ENCODE measurements at places on chromosomes 5 and 9.
A peak's percentile ranks its signal among the peaks of the same experiment; 100 is the strongest.

GRCh38 chr9:30925635-30926034 lies 1458.8 kb upstream of the ACO1 start:
- DNase-seq = no peak

DNA sequence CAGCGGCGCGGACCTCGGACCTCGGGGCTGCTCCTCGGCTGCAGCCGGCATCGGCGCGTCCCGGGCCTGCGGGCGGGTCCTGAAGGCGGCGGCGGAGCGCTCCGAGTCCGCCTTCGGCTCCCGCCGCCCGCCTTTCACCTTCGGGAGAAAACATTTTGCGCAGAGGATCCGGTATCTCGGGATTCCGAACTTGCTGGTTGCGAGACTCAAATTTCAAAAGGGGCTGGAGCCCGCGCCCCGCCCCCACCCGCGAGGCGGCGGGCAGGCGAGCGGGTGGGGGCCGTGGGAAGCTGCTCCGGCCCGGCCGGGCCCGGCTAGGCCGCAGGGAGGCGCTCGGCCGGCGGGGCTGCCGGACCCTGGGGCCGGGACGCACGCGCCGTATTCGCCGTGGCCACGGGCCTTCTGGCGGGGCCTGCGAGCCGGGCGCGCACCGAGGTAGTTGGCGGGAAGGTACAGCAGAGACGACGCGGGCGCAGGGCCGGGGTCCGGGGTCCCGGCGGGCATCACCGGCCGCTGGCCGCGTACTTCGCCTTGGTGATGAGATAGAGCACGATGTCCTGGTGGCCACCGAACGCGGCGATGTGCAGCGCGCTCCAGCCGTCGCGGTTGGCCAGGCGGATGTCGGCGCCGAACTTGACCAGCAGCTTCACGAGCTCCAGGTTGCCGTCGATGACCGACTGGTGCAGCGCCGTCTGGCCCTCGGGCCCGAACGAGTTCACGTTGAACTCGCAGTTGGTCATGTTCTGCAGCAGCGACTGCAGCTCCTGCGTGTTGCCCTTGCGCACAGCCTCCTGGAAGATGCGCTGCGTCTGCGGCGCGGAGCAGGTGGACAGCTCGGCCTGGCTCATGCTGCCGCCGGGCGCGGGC lies 757 bp downstream of the NRARP start:
- no peak for DNase-seq

DNA sequence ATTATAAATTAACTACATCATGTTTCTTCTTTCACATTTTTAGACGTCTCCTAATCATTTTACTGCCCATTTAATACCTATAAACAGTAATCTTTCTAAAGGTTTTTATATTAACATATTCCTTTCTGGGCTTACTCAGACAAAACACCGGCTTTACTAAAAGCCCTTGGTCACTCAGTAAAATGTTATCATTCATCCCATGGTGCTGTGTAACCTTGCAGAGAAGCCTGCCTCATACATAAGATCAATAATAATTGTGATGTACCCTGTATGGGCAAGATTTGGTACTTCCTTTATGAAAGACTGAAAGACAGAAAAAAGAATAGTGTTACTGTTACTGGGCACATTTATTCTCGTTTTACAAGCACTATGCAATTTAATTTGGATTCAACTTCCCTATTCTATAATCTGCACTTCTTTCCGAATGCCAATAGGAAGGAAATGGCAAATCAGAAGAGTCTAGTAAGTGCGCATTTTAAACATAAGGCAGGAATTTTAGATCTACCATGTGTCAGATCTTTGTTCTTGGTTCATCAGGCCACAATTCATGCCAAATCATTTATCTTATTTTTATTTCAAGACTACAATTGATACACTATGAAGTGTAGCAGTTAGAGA lies 522.2 kb downstream of the CSNK1G3 start:
- DNase-seq = no peak

DNA sequence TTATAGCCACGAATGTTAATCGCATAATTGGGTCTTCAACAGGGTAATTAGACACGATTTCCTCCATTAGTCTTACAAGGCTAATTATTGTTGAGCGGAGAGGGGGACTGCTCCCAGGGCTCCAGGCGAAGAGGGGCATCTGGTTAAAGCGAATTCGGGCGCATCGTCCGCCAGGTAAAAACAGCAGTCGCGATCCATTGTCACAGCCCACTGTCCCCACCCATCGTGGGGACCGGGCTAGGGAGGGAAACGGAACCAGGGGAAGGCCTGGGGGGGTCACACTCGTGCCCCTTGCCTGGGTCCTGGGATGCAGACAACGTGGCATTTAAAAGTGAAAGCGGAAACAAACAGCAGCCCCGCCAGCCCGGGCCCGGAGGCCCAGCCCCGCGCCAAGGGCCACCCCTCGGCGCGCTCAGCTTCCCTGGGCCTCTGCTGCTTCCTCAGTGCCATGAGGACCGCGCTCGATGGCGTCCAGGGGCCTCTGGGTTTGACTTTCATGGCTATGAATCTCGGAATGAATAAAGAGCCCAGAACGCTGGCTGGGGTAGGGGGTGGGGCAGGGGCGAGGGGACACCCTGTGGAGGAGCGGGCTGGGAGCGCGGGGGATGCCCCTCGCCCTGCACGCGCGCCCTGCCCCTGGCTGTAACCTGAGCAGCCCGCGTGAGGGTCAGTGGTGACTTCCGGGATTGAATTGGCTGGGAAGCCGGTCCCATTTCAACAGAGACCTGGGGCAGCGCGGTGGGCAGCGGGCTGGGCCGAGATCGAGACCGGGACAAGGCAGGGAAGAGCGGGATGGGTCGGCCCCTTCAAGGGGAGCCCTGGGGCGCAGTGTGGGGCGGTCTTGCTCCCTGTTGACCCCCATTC lies 99.9 kb downstream of the GTF3C4 start:
- DNase-seq = no peak

GRCh38 chr5:55533521-55534435 lies 986 bp downstream of the PLPP1 start:
- DNase-seq = no peak

- DNase-seq = no peak
Observed at GRCh38 chr5:168415971-168416370, 70.3 kb upstream of the RARS1 start.

DNA sequence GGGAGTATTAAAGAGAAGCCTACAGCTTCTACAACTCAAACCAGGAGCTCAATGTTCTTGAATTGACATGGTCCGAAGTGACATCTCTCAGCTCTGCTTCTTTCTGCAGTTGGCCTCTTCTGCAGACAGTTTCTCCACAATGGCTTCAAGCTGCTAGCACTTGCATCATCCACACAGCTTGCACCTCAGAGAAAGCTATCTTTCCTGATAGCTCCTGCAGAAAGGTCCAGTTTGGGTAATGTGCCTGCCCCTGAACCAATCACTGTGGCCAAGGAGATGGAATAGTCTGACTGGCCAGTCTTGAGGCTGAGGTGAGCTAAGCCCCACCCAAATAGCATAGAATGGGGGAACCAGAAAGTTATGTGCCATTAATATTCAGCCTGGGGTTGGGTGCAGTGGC lies 95.8 kb upstream of the ABCA1 start:
- DNase-seq = no peak

DNA sequence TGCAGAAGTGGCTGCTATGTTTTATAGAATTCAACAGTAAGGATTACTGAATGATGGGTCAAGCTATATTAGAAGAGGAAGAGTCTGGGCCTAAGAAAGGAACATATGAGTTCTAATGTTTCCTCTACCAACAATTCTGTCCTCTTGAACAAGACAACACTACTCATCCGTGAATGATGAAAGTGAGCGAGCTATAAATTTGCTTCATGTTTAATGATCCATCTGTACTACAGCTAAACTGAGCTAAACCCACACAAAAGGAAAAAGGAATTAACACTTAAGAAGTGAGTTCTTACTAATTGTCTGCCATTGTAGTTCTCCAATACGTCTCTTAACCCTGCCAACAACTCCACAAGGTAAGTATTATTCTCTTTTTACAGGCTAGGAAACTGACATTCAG lies 204.4 kb downstream of the GLIS3 start:
- no peak for DNase-seq

DNA sequence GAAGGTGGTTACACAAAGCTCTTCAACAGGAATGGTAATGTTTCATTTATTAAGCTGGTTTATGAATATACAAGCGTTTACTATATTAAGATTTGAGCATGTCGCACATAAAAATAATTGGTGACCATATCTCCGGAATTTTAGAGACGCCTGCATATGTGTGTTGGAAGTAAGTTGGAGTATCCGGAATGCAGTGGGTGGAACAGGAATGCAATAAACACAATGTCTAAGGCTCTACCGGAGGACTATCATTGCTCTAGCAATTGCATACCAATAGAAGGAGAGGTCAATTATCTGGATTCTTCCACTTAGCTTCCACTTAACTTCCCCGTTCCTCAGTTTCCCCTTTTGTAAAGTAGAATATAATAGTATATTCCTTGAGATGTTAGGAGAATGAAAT lies 1.1 kb upstream of the CEP78 start:
- peak; percentile 32 for DNase-seq

GRCh38 chr5:126920291-126920690 lies 110.1 kb downstream of the MARCHF3 start:
- no peak for DNase-seq

DNA sequence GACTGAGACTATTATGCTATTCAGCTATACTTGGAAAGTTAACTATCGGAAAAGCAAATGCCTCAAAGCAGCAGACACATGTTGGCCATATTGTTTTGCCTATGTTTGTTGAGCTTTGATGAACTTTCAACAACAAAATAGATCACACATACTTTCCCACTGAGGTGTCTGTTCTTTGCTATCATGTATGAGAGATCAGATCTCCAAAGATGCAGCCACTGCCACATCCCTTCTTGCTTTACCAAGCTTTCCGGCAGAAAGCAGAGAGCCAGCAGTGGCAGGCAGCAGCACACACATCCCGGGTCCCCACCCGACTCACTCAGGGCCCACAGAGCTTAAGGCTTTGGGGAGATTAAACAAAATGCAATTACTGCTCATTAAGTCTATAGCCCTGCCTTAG lies 18.8 kb downstream of the ZBTB5 start:
- DNase-seq = no peak

GRCh38 chr5:170365011-170365410 lies 24.2 kb downstream of the KCNMB1 start:
- DNase-seq = no peak

GRCh38 chr5:100646011-100646410 lies 110.8 kb downstream of the FAM174A start:
- no peak for DNase-seq

DNA sequence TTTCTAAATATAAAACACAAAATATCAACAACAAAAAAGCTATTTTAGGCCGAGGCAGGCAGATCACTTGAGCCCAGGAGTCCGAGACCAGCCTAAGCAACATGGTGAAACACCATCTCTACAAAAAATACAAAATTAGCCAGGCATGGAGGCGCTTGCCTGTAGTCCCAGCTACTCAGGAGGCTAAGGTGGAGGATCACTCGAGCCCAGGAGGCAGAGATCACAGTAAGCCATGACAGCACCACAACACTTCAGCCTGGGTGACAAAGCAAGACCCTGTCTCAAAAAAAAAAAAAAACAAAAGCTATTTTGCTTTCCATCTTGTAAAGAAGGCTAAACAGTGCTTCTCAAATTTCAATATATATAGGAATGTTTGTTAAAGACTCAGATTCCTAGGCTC lies 11.3 kb downstream of the C5orf15 start:
- DNase-seq = no peak

GRCh38 chr5:26023361-26023760 lies 1015.0 kb downstream of the CDH9 start:
- no peak for DNase-seq

GRCh38 chr5:7667216-7667767 lies 183.6 kb downstream of the CFAP90 start:
- DNase-seq = no peak
